ENCODE measurements at places on chromosomes 1 and 21. TPM values are rescaled to one million over a fixed set of nuclear protein-coding genes. Genes with fewer than 3 reads are reported as not detected.
A peak's percentile ranks its signal among the peaks of the same experiment; 100 is the strongest.

PCAT6 gene
- total RNA-seq: 2.2 TPM

AIRE gene
- not detected for total RNA-seq

SASS6 gene
- 17.4 TPM for total RNA-seq

LRRC39 gene
- 0.51 TPM for total RNA-seq

TEDDM1 gene
- total RNA-seq: not detected

DNA sequence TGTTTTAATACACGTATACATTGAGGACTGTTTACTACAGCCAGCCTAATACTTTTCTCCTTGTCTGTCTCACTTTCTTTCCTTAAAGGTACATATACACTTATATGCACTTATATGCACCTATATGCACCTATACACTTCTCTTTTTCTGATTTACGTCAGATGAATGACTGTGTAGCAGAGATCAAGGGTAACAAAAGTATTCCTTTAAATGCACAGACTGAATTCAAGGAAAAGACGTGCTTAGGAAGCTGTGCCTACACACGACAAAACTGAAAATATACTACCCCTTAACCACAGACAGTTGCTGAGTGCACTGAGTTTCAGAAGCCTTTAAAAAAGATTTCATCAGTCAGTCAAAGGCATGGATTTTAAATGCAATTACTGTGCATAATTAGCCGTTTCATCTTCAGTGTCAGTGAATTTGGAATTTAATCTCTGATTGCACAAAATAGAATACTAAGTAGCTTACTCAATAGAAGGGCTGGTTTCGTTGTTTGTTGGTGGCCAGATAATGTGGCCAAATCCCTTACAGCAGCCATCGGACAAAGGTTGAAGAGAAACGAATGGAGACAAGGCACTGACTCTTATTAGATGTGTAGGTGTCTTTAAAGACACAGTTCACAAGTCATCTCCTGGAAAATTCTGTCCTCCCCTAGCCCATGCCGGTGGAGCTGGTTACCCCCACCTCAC lies 38.3 kb upstream of the TARBP1 start:
- H3K4me1 ChIP-seq: peaks cover 23% of the 10 kb centered on the region
- H3K4me3 ChIP-seq: no peak overlapping the region
- no peaks in the 10 kb centered on the region for H3K27me3 ChIP-seq
- H3K27ac ChIP-seq: peak overlapping the region; percentile 78
- DNase-seq: no peak
- H3K36me3 ChIP-seq: no peaks in the 10 kb centered on the region

- no peaks in the 10 kb centered on the region for H3K27me3 ChIP-seq
- DNase-seq: no peak
- H3K36me3 ChIP-seq: no peaks in the 10 kb centered on the region
- H3K4me1 ChIP-seq: no peaks in the 10 kb centered on the region
- no peak overlapping the region for H3K4me3 ChIP-seq
Measured at GRCh38 chr21:18023157-18023556, 204.0 kb upstream of the C21orf91 start.

OLFML3 gene
- total RNA-seq: 0.11 TPM

- peaks cover 12% of the 10 kb centered on the region for H3K36me3 ChIP-seq
- no peak overlapping the region for H3K4me3 ChIP-seq
- H3K27ac ChIP-seq: no peak overlapping the region
- peaks cover 40% of the 10 kb centered on the region for H3K4me1 ChIP-seq
- no peaks in the 10 kb centered on the region for H3K27me3 ChIP-seq
Measured at GRCh38 chr1:179126338-179127060, 44.6 kb downstream of the TOR3A start.

BTG2 gene
- total RNA-seq: 142 TPM

CSF1 gene
- 44.8 TPM for total RNA-seq
